ENCODE measurements at places on chromosomes 5 and 9.

DNA sequence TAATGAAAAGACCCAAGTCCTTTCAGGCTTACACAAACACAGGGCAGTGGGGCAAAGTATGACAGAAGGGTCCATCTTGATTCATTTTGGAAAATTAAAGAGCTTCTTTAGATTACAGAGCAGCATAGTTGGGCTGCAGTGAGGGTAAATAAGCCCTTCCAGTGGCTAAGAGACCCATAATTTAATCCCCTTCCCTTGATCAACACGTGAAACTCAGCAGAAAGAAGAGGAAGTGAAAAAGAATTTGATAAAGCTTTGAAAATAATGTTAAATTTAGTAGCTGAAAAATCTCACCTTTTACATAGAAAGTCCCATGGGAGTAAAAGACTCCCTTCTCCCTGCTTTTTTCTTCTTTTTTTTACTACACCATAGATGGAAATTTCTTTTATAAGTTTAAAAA, 87.6 kb downstream of the FREM1 start:
- DNase-seq: no peak

DNA sequence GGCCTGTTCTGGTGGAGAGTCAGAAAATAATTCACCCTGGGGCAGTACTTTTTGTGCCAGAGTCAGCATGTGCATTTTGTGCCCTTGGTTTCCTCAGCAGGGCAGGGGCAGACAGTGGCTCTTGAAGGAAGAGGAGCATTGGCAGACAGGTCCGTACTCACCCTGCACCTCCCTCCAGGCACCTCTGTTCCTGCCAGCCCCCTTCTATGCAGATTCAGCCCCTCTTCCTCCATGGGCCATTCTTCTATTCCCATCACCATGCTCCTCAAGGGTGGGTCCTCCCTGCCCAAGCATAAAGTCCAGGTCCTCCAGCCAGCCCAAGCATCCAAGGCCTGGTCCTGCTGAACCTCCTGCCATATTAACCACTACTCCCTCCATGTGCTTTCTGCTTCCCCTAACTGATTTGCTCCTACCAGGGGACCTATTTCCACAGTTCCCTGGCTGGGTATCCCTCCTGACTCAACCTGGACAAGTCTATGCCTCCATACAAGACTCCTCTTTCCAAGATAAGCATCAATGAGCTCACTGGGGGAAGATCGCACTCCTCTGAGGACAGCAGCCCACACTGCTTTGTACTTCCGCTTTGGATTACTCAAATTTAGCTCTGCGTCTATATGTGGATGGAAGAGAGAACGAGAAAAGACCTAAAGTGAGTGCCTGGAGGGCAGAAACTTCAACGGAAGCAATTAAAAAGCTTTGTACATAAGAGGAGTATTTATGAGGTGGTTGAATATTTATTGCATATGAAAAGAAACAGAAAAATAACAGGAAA, 9.3 kb upstream of the ACSL6 start:
- no peak for DNase-seq

DNA sequence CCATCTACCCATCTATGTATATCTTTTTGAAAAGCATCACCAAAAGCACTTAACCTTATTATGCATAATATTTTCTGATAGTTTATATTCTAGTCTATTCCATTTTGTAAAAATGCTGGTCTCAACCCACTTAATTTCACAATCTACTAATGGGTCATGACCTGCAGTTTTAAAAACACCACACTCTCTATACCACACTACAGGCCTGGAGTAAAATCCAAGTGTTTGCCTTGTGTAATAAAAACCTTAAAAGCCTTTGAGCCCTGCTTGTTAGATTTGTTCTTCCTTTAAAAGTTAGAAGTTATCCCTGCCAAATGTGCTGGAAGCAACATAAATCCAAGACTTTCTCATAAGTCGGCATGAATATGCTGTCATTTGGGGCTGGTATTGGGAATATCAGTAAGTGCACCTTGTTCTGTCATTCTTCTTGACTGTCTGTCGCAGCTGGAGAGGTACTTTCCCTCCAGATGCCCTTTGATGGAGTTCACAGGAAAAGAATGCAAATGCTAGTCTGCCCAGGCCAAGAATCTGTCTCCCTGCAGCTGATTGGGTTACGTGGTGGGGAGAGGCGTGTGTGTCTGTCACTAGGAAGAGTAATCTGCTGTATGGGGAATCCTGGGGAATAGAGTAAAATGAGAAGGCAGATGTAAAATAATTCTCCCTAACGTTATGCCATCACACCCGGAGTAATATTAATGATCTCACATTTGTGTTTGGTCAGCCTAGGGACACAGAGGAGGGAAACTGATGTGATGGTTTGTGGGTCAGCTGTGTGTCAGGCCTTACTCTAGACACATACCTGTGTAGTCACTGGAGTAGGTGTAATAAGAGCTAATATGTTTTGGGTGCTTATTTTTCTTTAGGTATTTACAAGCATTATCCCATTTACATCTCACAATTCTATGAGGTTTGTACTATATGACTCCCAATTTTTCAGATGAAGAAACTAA, 79.4 kb downstream of the ZNF366 start:
- DNase-seq: no peak

DNA sequence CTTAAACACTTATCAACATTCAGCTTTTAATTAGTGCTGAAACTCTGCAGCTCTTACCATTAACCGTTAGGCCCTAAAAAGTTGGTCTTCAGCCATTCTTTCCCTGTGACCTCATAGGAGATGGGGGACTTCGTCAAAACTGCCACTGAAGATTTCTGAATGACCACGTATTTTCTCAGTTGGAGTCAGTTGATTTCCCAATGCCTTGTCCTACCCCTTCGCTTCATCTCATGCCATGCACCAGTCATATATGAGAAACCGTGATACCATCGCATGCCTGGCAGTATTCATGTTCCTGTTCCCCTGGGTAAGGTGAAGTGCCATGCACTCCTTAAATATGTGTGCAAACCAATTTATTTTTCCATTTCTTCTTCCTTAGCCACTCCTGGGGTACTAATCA, 10.8 kb upstream of the ZFR start:
- no peak for DNase-seq

DNA sequence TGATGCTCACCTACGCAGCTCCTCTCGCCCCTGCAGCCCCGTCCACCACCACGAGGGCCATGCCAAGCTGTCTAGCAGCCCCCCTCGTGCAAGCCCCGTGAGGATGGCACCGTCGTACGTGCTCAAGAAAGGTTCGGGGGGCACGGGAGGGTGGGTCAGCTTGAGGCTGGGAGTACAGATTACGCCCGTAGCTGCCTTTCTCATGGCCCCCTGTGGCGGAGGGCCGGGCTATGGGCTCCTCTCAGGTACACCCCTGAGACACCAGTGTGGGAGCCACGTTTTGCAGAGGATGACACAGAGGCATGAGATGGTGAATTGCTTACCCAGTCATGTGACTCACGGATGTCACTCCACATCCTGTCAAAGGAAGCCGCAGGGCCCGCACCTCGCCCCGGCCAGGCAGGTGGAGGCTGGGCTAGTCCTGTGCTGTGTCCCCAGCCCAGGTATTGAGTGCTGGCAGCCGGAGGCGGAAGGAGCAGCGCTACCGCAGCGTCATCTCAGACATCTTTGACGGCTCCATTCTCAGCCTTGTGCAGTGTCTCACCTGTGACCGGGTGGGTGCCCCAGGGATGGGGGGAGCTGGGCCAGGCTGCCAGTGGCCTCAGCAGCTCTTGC, 33.7 kb downstream of the USP20 start:
- DNase-seq: peak; percentile 90

GRCh38 chr5:113123618-113124017, 147.0 kb downstream of the DCP2 start:
- DNase-seq: no peak

GRCh38 chr9:131190191-131190590, 64.8 kb downstream of the NUP214 start:
- DNase-seq: no peak
